HT1080 (cell line): ENCODE measurements at places on chromosomes 3 and 15.

GRCh38 chr3:14135581-14135980, 10.7 kb downstream of the TMEM43 start:
- no peak for DNase-seq

DNA sequence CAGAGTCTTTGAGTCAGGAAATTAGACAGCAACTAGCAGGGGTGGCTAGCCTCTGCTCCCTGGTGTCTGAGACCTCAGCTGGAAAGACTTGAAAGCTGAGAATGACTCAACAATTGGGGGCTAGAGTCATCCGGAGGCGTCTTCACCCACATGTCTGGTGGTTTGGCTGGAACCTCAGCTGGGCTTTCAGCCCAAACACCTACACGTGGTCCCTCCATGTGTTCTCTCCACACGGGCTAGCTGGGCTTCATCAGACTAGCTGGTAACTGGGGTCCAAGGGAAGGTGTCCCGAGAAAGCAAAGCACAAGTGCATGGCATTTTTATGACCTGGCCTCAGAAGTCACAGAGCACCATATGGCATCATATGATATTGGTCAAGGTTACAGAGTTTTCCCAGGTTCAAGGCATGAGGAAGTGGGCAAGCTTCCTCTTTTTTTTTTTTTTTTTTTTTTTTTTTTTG, 19.9 kb upstream of the ABHD2 start:
- DNase-seq: peak; percentile 98

DNA sequence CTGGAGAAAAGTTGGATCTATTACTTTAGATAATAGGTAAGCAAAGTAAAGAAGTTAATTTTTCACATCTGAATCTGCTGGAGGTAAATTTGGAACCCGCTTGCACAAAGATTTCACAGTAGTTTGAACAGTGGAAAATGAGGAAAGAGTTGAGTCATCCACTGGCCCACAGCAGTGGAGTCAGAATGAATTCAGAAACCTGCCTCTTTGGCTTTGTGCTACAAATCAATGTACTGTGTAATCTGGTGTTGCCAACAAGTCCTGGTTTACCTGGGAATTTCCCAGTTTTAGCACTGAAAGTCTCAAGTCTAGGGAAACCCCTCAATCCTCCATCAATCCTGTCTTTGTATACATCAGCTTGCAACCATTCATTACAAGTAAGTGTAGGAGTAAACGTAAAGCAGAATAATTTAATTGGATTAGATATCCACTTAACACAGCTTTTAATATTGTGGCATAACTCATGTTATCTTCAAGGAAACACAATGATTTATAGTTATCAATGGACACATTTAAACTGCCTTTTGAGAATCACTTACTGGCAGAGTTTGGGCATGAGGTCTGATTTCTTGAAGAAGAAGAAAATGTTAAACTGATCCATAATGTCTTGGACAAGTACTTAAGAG, 100.6 kb downstream of the DCLK3 start:
- DNase-seq: peak; percentile 17

DNA sequence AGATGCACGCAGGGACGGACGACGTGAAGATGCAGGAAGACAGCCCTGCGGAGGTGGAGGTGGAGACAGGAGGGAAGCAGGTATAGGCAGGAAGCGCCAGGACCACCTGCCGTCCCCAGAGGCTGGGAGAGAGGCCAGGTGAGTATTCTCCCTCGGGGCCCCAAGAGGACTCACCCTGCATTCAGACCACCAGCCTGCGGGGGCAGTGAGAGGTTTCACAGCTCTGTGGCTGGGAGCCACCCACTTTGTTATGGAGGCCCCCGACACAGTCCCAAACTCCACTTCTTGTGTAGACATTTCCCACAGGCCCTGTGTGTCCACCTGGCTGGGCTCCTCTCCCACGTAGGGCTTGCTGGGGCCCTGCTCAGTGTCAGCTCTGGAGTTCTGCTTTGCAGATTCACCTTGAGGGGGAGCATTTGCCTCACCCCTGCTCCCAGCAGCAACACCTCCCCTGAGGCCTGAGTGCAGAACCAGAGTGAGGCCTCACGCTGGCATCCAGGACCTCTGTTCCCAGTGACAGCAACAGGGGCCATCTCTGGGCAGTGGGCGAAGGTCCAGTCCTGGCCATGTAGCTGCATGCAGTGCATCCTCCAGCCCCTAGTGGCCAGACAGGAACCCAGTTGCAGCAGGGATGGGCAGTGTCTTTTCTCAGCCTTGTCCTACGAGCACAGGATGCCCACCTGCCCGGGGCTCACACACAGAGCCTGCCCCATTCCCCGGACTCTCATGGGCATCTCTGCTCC, 119.4 kb upstream of the IQSEC1 start:
- no peak for DNase-seq

DNA sequence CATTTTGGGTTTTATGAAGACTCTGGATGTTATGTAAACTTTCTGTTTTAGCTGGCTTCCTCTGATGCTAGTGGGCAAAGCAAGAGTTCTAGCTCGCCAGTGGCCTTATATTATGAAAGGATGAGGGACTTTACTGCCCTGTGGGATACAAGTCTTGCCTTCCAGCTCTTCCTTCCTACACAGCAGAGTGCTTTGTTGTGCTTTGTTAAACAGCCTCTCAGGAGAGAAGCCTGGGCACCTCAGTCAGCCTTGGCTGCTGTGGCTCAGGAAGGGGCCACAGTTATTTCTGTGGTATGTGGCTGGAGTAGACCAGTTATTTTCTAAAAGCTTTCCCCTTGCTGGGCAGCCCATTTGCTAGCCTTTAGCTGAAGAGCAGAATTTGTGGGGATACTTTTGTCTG, 69.5 kb upstream of the SUCLG2 start:
- no peak for DNase-seq

DNA sequence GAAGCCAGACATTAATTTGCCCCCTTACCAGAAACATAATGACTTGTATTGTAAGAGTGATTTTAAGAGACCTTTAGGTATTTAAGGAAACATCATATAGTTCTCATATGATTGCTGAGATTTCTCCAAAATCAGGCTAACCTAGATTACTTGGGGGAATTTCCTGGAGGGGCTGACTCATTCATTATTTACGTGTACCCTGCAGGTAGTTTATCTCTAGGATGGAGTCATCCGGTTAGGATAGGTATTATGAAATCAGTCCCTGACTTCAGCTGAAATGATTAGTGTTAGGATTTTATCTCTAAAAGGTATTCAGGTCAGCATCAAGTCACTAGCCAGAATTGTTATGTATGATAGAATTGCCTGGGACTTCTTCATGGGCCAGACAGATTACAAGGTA, 97.5 kb downstream of the TCF12 start:
- DNase-seq: no peak

- DNase-seq: no peak
These were observed 866.9 kb downstream of the ROBO1 start for GRCh38 chr3:78900880-78901279.

- no peak for DNase-seq
These were observed 52.7 kb upstream of the LMOD3 start for GRCh38 chr3:69174871-69175737.

GRCh38 chr15:60116456-60117089, 112.5 kb downstream of the FOXB1 start:
- DNase-seq: no peak

DNA sequence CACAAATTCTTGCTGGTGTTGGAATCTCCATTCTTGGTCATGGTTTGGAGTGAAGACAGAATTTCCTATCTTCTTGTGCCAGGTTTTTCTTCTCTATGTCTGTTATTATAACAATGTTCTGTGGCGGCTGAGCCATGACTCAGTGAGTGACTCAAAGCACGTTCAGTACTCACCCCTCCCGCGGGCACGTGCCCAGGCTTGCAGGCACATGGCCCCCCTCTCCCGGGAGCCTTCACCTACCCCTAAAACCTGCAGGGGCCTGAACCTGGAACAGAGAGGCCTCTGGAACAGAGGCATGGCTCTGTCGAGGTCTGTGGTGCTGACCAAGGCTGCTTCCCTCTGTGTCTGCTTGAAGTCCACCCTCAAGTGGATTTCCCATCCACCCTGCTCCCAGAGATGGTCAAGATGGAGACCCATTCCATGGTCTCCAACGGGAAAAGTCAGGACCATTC, 27.6 kb downstream of the PLXNB1 start:
- DNase-seq: peak; percentile 94

- no peak for DNase-seq
These were observed 18.9 kb downstream of the ABHD6 start for GRCh38 chr3:58256511-58256910.

- DNase-seq: peak; percentile 97
These were observed 2.3 kb upstream of the MBNL1 start for GRCh38 chr3:152266221-152266995.

DNA sequence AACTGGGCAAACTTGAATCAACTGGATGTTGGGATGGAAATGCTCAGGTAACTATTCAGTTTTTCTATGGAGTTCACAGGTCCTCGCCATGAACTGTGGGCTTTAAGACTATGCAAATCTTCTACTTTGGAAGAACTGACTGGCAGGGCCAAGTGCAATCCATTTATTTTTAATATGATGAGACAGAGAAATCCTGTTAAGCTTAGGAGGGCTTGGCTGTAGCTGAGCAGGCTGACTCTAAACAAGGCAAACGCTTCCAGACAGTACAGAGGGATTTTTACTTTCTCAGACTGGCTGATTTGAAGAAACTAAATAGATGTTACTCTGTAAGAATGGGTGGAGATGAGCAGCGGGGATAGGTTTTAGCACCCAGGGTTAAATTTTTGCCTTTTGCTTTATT, 194.2 kb upstream of the ICE2 start:
- DNase-seq: no peak

- DNase-seq: peak; percentile 23
These were observed 41.8 kb downstream of the IFT122 start for GRCh38 chr3:129481766-129482332.

DNA sequence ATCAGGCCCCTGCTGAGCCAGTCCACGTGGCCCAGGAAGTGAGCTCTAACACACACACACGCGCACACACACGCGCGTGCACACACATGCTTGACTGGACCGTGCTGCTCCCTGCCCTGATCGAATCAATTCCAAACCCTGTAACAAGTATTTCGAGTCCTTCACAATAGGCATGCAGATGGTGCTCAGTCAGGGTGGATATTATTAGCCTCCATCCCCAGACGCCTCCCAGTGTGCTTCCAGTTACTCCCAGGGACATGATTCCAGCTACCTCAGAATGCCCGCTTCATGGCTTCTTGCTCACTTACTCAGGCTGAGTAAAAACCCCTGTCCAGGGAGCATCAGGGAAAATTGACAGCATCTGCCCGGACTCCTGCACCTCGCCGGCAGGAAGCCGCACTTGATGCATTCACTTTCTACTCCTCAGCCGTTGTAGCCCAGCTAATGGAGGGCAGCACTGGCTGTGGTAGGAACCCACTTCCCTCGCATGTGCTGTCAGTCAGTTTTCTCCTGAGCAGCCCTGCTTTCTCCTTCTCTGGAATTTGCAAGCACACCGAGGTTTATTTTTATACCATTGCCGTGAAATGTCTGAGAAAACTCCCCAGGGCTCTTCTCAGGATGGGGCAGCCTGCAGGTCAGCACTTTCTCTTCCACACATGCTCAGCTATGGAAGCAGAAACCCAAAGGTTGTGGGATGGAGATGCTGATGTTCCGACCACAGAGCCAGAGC, 126.1 kb upstream of the ABHD17C start:
- DNase-seq: no peak

DNA sequence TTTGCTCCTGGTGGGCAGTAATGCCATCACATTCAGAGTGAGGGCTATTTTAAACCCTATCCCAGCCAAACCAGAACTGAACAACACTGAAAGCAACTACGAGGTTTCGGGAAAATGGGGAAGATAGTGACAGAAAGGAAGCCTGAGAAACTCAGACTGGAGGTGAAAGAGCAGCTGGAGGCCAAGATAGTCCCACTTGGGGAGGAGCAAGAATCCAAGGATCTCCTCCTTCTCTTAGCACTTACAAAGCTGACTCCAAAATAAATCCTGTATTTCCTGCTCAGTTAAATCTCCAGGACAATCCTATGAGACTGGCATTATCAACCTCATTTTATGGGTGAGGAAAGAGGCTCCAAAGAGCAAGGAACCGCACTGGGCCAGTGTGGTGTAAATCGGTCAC, 14.1 kb upstream of the SETMAR start:
- no peak for DNase-seq

- DNase-seq: no peak
These were observed 31.5 kb downstream of the TM2D3 start for GRCh38 chr15:101620671-101621070.

DNA sequence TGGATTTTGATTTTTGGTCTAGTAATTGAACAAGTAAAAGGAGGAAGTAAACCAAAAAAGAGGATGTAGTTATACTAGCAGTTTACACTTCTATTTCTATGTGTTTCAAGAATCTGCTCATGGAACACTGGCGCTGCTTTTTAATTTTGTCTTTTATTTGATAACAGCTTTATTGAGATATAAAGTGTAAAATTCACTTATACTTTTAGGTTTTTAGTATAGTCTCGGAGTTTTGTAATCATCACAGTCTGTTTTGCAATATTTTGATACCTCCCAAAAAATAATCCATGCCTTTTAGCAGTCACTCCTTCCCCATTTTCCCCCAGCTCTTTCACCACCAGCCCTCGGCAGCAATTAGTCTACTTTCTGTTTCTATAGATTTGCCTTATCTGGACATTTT, 18.0 kb downstream of the UBE2E2 start:
- DNase-seq: no peak

DNA sequence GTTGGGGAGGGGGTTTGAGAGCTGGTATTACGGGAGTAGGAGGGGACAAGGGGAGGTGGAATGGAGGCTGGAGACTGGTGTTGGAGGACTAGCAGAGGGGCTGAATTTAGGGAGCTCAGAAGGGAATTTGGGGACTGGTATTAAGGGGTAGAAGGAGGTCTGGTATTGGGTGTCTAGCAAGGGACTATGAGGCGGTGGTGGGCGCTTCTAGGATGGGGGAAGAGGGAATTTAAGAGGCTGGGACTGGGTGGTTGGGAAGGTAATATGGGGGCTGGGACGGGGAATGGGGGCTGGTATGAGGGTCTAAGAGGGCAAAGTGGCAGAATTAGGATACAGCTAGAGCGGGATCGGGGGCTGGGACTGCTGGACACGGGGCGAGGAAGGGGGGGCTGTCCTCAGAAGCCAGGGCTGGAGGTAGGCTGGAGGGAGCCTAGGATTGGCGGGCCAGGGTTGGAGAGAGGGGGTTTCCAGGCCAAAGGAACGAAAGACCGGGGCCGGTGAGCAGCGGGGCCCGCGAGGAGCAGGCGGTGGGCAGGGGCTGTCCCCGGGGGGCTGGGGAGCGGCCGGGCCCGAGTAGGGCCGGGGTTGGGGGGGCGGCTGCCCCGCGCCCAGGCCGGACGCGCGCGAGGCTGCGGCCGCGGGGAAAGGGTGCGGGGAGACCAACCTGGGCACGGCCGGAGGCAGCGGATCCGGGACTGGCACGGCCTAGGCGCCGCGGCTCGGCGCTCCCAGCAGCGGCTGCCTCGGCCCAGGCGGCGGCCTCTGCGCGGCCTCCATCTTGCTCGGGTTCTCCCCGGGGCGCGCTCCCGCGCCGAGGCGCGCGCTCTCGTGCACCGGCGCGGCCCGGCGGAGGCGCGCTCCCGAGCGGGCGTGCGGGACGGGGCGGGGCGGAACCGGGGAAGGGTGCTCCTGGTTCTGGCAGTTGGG, at the start of gene LHFPL4:
LHFPL4 (minus strand) TSS at position 802 of the 927 bp plus-strand sequence. CDS start 1,143 bp downstream, outside the sequence.
- no peak for DNase-seq
